Cardiac atrium fibroblast (primary cell): ENCODE measurements at places on chromosomes 6 and 20. TPM values are rescaled to one million over a fixed set of nuclear protein-coding genes. Genes with fewer than 3 reads are reported as not detected.

Gene TTK
- 2.9 and 11.2 TPM in 2 replicates for total RNA-seq

Gene MAN1A1
- total RNA-seq: 32.7 and 34.8 TPM in 2 replicates

Gene ELMO2
- total RNA-seq: 32.5 and 33.2 TPM in 2 replicates

Gene TSBP1
- not detected in 2 replicates for total RNA-seq

Gene DLK2
- 1.3 and 1.8 TPM in 2 replicates for total RNA-seq

Gene GNAS-AS1
- 0.32 and 0.36 TPM in 2 replicates for total RNA-seq

Gene MYLK4
- total RNA-seq: 0.90 and 0.97 TPM in 2 replicates

Gene HMGA1
- total RNA-seq: 69.5 and 100 TPM in 2 replicates

Gene WFDC5
- not detected in 2 replicates for total RNA-seq

Gene DACT2
- total RNA-seq: 7.8 and 17.2 TPM in 2 replicates

Gene PXMP4
- total RNA-seq: 2.9 and 3.2 TPM in 2 replicates

Gene KCNQ5
- total RNA-seq: 0.36 and 1.5 TPM in 2 replicates

Gene FAM110A
- total RNA-seq: 1.4 and 1.8 TPM in 2 replicates

Gene FOXQ1
- not detected in 2 replicates for total RNA-seq

Gene TP53TG5
- not detected in 2 replicates for total RNA-seq

Gene TRIM40
- not detected in 2 replicates for total RNA-seq

Gene C6orf163
- total RNA-seq: 0.16 and 0.18 TPM in 2 replicates

Gene KCNK17
- not detected in 2 replicates for total RNA-seq

Gene HCRTR2
- total RNA-seq: not detected in 2 replicates

Gene FAM162B
- total RNA-seq: 2.3 and 5.4 TPM in 2 replicates

Gene HBS1L
- total RNA-seq: 45.5 and 56.5 TPM in 2 replicates
